ENCODE measurements at places on chromosomes 2 and 18.

DNA sequence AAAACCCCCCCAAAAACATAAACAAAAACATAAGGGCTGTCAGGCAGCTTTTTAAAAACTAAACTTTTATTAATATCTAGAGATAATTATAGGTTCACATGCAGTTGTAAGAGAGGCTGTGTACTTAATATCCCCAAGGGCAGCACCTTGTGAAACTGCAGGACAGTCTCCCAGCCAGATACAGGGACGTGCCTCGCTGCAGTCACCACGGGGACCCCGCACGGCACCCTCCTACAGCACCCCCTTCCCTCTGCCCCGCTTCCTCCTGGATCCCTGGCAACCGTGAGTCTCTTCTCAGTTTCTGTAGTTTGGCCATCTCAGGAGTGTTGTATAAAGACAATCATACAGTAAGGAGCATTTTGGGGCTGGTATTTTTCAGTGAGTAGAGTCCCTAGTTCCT, 6.8 kb upstream of the COLEC11 start:
- DNase-seq, result no peak

GRCh38 chr2:86330001-86330400, 7.4 kb downstream of the REEP1 start:
- no peak for DNase-seq

DNA sequence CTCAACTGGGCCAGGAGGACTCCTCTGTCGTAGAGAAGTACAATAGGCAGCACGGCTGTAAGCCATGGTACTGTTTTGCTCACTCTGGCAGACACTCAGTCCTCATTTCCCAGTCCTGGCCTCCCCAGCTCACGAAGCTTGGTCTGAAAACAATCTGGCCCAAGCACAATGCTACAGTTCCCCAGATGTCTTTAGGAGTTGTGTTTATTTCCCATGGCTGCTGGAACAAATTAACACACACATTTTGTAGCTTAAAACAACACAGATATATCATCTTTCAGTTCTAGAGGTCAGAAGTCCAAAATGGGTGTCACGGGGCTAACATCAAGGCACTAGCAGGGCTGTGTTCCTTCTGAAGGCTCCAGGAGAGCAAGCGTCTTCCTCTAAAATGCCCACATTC, 13.0 kb downstream of the FABP1 start:
- no peak for DNase-seq

DNA sequence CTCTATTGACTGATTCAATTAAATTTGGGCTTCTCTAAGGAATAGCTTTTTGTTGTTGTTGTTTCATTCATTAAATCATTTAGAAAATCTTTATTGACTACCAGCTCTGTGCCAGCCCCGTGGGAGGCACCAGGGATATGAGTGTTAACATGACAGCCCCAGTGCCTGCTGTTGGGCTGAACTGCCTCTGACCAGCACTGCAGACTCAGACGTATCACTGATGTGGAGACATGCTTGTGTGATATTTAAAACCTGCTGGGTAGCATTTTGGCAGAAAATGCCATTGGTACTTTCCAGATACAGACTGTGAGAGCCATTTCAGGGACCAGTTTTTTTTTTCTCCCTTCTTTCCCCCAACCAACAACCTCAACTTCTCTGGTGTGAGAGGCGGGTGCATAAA, 38.6 kb upstream of the KCNF1 start:
- no peak for DNase-seq

- no peak for DNase-seq
These were observed 48.9 kb downstream of the MEP1B start for GRCh38 chr18:32238635-32239268.

- no peak for DNase-seq
These were observed 21.0 kb downstream of the CCT7 start for GRCh38 chr2:73255007-73255644.

DNA sequence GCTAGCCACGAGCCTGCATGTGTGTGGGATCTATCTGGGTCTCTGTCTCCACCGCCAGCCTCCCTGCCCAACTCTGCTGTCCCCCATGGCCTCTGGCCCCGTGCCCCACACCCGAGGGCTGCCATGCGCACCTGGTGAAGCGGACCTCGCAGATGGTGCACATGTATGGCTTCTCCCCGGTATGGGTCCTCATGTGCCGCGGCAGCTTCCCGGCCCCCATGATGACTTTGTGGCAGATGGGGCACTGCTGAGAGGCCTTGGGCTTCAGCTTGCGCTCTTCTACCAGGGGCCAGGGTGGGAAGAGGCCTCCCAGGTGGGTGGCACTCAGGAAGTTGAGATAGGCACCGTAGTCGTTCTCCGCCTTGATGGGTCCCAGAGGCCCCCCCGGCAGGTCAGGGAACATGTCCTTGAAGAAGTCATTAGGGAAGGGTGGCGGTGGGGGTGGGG, 109.3 kb upstream of the SMAD2 start:
- DNase-seq, result no peak

DNA sequence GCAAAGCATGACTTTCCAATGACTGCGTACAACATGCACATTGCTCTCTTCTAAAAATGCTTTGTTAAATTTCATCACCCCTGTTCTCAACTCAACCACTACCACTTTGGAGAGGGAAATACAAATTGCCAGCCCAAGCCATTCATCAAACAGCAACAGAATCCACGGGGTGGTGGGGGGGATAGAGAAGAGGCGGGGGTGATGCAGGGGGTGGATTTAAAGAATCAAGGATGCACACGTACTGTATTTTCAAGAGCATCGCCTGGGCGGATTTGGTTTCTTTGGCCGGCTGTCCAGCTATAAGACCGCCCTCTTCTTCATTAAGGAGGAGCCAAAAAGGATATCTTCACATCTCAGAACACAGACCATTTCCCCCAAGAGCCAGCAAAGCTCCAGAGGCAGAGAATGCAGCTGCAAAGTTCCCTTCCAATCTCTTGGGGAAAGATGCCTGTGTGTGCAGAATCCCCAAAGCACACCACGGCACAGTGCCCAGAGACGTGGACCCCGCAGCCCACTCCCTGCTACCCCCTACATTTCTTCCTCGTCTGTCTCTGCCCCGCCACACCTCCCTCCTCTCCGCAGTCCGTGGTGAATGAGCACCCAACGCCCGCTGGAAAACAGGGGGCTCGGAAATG, 977 bp downstream of the SLC8A1 start:
- no peak for DNase-seq

- DNase-seq, result no peak
These were observed 437.4 kb downstream of the EPHA4 start for GRCh38 chr2:221134718-221135117.

DNA sequence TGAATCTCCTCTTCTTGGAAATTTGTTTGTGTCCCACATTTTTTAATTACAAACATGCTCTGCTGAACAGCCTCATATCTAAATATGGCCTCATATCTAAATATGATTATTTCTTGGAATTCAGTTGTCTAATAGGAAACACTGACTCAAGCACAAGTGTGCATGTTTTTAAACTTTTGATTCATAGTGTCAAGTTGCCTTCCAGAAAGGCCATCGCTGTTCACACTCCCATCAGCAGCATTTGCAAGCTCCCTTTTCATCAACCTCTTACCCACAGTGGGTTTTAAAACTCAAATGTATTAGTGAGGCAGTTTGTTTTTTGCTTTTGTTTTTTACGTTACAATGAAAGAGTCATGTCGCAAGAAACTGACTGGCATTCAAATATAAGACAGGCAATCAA, 65.2 kb upstream of the SMAD2 start:
- DNase-seq, result no peak

DNA sequence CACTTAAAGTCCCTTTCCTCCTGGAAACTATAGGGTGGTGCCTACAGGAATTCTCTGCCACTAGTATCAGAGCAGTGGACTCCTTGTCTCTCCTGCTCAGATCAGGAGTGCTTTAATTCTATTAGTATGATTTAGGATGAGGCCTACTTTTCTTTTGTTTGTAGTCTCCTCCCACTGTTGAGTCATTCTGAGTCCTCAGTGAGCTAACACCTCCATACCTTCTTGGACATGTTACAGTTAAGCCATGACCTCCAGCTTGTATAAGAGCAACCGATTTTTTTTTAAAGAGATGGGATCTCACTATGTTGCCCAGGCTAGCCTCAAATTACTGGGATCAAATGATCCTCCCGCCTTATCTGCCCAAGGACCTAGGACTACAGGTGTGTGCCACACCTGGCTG, 48.7 kb upstream of the OTOF start:
- no peak for DNase-seq

DNA sequence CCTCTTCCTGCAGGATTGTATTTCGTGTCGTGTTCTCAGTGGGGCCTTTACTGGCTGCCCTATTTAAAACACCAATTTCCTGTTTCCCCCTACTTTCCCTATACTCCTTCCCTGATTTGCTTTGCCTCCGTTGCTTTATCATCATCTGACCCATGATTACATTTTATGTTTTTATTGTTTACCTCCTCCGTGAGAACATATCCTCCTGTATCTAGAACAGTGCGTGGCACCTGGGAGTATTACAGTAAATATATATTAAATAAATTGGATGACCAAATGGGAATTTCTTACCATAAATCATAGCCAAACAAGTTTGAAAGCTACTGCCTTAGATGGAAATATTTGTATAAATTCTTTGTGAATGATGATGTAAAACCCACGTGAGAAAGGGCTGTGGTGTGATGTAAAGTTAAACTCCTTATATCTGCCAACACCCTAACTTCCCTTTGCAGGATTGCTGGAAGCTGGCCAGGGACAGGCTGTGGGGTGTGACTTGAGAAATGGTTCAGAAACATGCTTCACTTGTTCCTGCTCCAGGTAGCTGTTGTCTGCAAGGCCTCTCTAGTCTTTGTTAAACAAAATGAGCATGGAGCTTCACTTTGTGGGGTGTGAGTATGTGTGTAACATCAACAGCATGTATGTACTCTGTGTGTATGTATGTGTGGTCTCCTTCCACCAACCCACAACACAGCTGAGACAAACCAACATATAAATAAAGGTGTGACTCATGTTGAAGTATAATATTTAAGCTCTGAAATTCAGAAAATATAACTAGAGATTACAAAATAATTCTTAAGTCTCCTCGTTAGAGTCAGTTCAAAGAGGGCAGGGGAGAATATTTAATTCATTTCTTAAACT, 40.3 kb downstream of the LHCGR start:
- DNase-seq, result no peak

DNA sequence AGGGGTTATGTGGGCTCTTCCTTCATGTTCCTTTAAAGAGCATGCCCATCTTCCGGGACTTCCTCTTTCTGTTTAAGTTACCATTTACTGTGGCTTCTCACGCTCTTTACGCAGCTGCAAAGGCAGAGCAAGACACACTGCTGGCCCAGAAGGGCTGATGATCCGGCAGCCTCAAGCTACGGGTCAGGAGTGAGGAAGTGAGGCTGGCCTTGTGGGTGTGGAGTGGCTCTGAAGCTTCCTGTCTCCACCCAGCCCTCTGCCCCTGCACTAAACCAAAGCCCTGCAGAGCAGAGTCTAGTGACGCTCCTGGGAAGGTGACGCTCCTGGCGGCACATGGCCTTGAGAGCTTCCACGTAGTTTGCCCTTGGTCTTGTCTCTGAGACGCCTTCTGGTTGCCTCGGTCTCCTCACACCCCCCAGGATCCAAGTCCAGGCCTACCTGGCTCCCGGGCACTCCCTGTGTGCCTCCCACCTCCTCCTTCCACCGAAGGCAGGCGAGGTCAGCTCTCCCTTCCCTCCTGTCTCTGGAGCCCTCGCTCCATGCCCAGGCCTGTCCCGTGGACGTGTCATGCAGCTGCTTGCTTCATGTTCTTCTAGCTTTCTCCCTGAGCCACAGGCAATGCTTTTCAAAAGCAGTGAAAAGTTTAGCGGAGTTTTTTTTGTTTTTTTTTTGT, 50.3 kb downstream of the ARL4C start:
- peak; percentile 52 for DNase-seq

DNA sequence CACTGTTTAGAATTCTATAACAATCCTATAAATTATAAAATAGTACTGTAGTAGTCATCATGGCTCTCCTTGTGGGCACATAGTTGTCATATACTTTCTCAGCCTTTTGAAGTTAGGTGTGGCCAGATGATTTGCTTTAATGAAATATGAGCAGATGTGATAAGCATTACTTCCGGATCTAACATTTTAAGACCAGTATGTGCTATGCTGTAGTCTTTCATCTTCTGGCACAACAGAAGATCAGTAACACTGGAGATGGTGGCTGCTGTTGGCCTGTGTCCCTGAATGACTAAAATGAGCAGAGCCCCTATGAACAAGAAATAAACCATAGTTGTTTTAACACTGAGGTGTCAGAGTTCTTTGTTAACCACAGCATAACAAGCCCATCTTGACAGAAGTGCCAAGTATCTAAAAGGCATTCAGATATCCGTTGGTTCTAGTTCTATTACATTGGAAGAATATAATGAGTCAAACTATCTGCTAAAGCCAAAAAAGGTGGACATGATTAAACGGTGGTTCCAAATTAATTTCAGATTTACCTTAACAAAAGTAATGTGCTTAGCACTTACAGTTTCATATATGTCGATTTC, 6.3 kb downstream of the MEX3C start:
- no peak for DNase-seq

DNA sequence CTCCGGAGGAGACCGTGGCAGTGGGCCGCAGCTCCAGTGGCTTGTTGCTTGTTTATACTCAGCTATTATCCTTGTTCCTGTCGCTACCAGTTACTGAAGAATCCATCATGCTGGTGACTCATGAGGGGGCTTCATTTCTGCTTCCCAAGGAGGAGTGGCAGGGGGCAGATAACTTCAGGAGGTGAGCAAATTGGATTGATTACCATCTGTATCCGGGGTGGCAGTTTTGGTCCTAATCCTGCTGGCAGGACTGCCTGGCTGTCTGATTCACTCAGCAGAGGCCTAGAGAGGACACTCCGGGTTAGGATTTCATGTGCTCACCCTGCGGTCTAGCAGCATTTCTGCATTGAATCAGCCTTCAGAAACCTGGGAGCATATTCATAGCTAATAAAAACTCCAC, 230.0 kb downstream of the ACTR3 start:
- no peak for DNase-seq

DNA sequence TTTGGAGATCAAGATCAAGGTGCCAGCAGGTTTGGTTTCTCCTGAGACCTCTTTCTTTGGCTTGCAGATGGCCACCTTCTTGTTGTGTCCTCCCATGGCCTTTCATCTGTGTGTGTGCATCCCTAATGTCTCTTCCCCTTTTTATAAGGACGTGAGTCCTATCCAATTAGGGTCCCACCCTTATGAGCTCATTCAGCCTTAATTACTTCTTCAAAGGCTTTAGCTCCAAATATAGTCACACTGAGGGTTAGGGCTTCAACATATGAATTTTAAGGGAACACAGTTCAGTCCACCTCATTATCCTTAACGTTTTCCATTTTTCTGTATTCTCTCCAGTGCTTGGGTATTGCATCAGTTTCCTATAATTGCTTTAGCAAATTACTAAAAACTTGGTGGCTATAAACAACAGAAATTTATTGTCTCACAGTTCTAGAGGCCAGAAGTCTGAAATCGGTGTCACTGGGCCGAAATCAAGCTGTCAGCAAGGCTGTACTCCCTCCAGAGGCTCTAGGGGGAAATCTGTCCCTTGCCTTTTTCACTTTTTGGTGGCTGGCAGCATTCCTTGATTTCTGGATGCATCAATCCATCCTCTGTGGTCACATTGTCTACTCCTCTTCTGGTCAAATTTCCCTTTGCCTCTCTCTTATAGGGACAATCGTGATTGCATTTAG, 34.1 kb downstream of the CDC42EP3 start:
- DNase-seq, result no peak

GRCh38 chr2:22912398-22912797, 472.6 kb upstream of the KLHL29 start:
- DNase-seq, result no peak

All from activated CD4-positive, CD25-positive, alpha-beta regulatory T cell treated with anti-CD3 and anti-CD28 coated beads, Interleukin-2, amount 50 U/mL, for 16 hours (primary cell).